GM20000 (cell line): ENCODE measurements at places on chromosomes 6 and 20.

GRCh38 chr6:168071620-168072019, 7.4 kb downstream of the FRMD1 start:
- no peak for DNase-seq

- no peak for DNase-seq
Measured at GRCh38 chr20:44186674-44187053, 324 bp downstream of the JPH2 start.

GRCh38 chr6:146850981-146851380, 252.2 kb downstream of the ADGB start:
- no peak for DNase-seq

- DNase-seq, result no peak
Measured at GRCh38 chr6:11264100-11264499, 31.6 kb upstream of the NEDD9 start.

GRCh38 chr20:49558826-49559225, 9.1 kb downstream of the PTGIS start:
- no peak for DNase-seq

GRCh38 chr20:16419138-16419715, 154.0 kb downstream of the KIF16B start:
- no peak for DNase-seq

GRCh38 chr20:50057714-50058053, 55.3 kb downstream of the UBE2V1 start:
- no peak for DNase-seq

DNA sequence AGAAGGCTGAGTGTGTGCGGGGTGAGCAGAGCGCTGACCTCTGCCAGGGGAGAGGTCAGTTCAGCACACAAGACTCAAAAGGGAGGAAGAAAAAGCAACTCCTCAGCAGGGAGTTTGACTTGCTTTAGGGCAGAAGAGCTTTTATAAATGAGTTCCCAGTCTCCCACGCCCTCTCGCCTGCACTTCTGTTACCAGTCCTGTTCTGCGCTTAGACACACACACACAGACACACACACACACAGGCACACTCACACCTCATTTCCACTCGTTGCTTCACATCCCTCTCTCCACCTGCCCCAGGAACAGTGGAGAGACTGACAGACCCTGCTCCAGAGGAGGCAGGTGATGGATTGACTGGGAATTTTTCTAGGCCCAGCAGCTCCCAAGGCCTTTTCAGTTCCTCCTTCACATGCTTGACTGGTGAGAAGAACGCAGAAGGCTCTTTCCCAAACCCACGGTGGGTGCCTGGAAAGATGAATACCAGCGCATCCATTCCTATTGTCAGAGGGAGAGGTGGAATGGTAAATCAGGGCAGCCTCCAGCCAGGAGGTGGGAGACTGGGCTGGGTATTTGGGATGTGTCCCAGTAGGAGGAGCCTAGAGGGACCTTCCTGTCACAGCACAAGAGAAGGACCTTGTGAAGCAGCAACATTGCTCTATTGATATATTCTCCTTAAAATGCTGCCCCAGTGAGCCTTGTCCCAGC, 43.7 kb downstream of the JAG1 start:
- no peak for DNase-seq

GRCh38 chr6:84568971-84569370, 195.4 kb downstream of the TBX18 start:
- DNase-seq, result no peak

DNA sequence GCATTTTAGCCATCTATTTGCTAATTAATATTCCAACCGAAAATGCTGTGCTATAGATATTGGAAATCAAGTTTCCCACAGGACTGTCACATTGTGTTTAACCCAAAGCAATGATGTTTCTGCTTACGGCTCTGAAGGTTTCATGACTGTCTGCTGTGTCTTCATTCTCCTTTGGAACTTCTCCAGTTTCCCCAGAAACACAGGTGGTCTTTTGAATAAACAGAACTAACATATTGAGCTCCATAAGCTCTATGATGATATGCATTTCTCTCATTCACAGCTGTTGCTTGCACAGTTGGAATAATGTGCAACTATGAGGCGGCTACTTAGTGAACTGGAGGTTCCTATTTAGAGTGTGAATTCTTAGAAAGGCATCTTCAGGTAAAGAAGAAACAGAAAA, 266.0 kb upstream of the ID4 start:
- DNase-seq, result no peak

DNA sequence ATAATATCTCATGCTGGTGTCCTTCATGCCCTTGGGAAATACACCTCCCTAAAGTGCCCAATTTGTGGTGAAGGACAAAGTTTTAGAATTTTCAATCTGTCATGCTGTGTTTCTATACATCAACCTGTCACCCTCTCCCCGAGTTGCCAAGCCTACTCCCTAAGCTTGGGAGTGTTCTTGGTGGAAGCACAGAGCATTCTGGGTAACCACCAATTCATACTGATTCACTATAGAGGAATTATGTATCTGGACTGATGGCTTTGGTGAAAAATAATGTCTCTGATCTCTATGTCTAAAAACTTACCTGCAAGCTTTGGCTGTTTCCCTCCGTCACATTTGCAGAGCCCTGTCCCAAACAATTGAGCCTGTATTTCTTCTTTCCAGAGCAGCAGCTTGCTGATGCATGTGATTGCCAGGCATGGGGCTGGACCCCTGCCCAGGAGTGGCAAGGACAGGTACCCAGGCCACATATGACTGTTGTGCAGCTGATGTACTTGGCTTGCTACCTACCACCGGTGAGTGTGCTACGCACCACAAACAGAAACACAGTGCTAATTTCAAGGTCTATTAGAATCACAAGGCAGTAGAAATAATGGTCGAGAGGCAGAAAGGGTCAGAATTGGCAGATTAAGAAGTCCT, 202.8 kb upstream of the CITED2 start:
- no peak for DNase-seq

GRCh38 chr20:47293631-47294030, 62.9 kb downstream of the ZMYND8 start:
- DNase-seq, result no peak
